Islet precursor cell (in vitro differentiated cells): ENCODE measurements at places on chromosomes 6 and 20.

GRCh38 chr6:55853008-55854001 lies 22.1 kb downstream of the BMP5 start:
- DNase-seq, result no peak

- no peak for DNase-seq
These were observed 40.0 kb downstream of the MYLIP start for GRCh38 chr6:16168858-16169257.

GRCh38 chr6:35048631-35049083 lies 92.5 kb downstream of the TCP11 start:
- peak; percentile 81 for DNase-seq

- DNase-seq, result peak; percentile 51
These were observed 1.1 kb downstream of the SOD2 start for GRCh38 chr6:159691963-159692287.

- DNase-seq, result no peak
These were observed 479.4 kb upstream of the SLC35B3 start for GRCh38 chr6:8914700-8915099.
